ENCODE measurements at places on chromosomes 5 and 9. TPM values are rescaled to one million over a fixed set of nuclear protein-coding genes. Genes with fewer than 3 reads are reported as not detected.

The TRPM6 gene
- total RNA-seq, result not detected

The EGFLAM gene
- total RNA-seq, result not detected

DNA sequence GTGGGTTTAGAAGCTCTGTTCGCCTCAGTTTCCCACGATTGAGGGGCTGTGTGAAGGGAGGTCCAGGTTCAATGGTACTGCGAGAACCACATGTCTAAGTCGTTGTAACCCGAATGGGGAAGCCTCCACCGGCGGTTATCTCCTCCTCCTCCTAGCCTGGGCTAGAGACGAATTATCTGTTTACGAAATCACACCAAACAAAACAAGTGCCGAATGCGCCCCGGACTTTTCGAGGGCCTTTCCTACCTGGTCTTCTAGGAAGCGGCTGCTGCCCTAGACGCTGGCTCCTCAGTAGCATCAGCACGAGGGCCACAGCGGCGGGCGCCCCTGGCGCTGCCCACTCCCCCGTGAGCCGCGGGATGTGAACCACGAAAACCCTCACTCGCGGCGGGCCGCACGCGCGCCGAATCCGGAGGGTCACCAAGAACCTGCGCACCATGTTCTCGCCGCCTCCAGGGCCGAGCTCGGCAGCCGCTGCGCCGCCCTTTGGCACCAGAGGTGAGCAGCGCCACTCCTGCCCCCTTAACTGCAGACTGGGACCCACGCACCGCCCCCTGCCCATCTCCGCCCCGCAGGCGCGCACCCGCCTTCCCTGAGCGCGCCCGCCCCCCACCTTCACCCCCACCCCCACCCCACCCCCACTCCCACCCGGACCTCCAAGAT, at the start of gene CDKN2A:
Gene CDKN2A (minus strand): TSS at position 500 of the 663 bp plus-strand sequence.
- peak; percentile 66 for DNase-seq

The RNF180 gene
- total RNA-seq, result not detected

GRCh38 chr9:112891521-112891920, 845 bp upstream of the SLC46A2 start:
- no peak for DNase-seq

- no peak for DNase-seq
These were observed 10.9 kb upstream of the MAST4 start for GRCh38 chr5:66585291-66585690.

GRCh38 chr9:91075279-91075678, 273.7 kb downstream of the SYK start:
- DNase-seq, result no peak

DNA sequence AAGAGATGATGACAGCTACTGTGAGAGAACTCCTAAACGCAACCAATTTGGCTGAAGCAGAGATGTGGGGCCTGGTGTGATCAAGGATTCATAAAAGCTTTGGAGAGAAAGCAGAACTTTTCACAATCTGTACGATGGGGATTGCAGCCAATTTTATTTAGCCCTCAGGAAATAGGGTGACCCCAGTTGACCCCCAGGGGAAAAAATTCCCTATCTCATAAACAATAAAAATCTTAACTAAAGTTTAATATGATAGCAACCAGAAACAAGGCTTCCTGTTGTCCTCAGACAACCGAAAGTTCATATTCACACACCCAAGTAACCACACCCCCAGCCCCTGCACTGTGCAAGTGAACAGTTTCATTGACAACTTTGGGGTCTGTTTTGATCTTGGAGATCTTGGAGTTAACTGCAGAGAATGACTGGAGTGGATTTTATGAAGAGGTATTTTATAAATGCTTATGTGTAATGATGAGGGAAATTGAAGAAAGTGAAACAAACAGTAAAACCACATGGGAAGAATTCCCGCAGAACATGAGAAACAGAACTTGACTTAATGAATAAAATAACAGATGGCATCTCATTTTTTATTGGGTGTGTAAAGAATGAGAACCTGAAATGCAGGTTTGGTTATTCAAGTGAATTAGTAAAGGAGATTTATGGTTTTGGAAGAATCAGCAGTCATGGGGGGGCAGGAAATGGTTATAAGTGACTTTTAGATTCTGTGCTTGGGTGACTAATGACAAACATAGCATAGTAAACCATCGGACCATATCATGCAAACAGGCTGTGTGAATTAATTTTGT, 94.5 kb downstream of the PDE4D start:
- peak; percentile 26 for DNase-seq
